M059J (cell line): ENCODE measurements at places on chromosomes 13 and 19. TPM values are rescaled to one million over a fixed set of nuclear protein-coding genes. Genes with fewer than 3 reads are reported as not detected.
A peak's percentile ranks its signal among the peaks of the same experiment; 100 is the strongest.

GRCh38 chr19:2613507-2614295, 88.8 kb downstream of the GNG7 start:
- peak; percentile 28 for DNase-seq

GRCh38 chr13:98014766-98015165, 61.3 kb downstream of the IPO5 start:
- peak; percentile 48 for DNase-seq

Gene C3
- 4.0 and 5.2 TPM in 2 replicates for total RNA-seq

- no peak for DNase-seq
Observed at GRCh38 chr13:113333076-113333475, 30.9 kb downstream of the GRTP1 start.

Gene SYT5
- total RNA-seq = not detected in 2 replicates

GRCh38 chr13:105805892-105806627, 729.4 kb downstream of the EFNB2 start:
- DNase-seq = no peak

Gene APOC4
- not detected in 2 replicates for total RNA-seq

Gene SIGLECL1
- not detected in 2 replicates for total RNA-seq

- no peak for DNase-seq
Observed at GRCh38 chr19:40752257-40752781, 1.3 kb downstream of the SNRPA start.
